ENCODE measurements at places on chromosomes 13 and 19.

GRCh38 chr19:46296722-46297461 lies at the start of gene HIF3A:
Gene HIF3A, plus strand, starts transcription at chr19:46297042. Its CDS starts 35 bp downstream, at chr19:46297077.
- peak; percentile 52 for DNase-seq

- no peak for DNase-seq
These were observed 12.1 kb upstream of the LGALS13 start for GRCh38 chr19:39590265-39590664.

DNA sequence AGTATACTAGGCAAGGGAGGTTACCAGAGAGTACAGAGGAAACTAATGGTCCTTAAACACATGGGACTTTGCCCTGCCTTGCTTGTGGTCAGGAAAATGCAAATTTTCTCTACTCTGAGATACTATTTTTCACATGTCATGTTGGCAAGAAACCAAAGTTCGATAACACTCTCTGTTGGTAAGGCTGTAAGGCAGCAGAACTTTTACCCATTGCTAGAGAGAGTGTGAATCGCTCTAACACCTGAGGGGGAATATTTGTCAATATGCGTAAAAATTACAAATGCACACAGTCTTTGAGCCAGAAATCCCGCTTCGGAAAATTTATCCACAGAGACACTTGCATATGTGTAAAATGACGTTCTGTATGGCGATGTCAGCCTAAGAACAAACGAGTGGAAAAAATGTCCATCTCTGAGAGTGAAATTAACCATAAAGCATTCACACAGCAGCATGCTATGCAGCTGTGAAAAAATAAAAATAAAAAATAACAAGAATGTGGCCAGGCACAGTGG lies 9.5 kb upstream of the RFX1 start:
- DNase-seq, result no peak

GRCh38 chr13:44147233-44147632 lies 226.4 kb upstream of the SERP2 start:
- DNase-seq, result no peak

DNA sequence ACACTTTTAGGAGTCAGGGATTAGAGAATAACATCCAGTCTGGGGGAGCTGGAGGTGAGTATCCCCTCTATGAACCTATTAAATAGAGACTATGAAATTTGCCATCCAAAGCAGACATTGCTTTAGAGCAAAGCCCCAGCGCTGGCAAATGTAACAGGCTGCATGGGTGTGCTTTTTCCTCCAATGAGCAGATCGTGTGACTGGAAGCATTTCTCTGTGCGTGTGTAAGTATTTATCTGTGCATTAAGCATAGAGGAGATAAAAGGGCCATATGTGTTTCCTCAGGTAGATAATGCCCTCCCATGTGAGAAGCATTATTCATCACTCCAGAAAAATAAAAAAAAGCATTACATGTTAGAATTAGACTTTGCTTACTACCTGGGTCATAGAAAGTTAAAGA lies 924 bp downstream of the TNFSF13B start:
- DNase-seq, result no peak

DNA sequence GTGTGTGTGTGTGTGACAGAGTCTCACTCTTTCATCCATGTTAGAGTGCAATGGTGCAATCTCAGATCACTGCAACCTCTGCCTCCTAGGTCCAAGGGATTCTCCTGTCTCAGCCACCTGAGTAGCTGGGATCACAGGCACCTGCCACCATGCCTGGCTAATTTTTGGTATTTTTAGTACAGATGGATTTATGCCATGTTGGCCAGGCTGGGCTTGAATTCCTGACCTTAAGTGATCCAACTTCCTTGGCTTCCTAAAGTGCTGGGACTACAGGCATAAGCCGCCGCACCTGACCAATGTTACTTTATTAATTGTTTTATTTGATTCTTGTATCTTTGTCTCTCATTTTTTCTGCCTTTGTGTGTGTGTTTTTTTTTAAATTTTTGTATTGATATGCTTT lies 89.6 kb downstream of the ZNF486 start:
- no peak for DNase-seq

DNA sequence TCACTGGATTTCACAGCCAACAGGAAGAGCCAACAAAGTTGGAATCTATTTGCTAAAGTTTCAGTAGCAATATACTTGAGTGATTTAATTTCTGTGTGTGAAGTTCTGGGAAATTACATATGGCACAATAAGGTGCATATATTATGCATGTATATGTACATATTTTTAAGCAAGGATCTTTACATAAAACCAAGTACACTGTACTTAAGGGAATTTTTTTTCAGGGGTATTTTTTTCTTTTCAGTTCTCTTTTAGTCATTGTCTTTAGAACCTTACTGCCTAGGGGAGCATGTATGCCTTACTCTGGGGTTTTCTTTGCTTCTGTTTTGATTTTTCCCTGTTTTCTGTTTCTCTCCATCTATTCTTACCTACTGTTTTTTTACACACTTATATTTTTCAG lies 7.4 kb downstream of the RAP2A start:
- no peak for DNase-seq

- DNase-seq, result peak; percentile 6
These were observed 428.5 kb downstream of the IRS2 start for GRCh38 chr13:109357751-109358471.

DNA sequence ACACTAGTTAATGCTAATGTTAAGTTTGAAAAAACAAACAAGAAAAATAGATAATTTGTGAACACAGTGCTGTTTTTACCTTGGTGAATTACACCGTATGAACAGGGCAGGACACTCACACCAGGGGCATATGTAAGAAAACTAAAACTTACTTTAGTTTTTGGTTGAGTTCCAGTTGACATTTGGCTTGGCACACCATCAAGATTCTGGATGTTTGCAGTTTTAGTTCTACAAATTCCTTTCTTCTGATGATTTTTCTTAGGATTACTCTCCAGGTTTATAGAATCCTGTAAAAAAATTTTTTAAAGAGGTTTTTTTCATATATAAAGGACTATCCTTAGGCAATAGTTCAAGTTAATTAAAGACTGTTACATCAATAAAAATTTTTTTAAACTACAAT lies 238.5 kb upstream of the STARD13 start:
- peak; percentile 92 for DNase-seq

DNA sequence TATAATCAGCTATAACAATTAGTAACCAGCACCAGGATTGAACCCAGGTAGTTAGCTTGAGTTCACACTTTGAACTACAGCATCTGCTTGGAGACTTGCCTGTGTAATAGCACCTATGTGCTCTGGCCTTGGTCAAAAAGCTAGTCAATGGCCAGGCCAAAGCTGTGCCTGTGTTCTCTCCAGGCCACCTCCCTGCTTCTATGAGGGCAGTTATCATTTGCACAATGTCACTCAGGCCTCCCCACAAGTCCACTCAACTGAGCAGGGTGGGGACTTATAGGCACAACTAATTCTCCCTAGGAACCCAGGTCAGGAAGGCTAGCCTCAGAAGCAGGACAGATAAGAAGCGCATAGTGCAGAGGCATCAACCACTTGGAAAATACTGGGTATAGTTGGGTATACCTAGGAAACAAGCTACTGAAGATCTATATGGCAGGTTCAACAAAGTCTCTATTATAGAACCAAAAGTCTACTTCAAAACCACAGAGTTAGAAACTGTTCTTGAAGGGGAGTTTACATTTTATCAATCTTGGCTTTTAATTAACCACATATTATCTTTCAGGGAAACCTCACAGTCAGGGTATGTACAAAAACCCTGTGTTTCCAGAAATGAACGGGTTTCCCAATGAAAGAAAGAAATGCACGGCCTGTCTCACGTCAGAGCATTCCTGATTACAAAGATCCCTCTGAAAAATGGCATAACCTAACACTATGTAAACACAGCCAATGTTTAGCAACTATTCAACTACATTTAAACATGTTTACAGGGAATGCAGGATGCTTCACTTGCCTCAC lies 140.9 kb downstream of the ABCC4 start:
- DNase-seq, result no peak

DNA sequence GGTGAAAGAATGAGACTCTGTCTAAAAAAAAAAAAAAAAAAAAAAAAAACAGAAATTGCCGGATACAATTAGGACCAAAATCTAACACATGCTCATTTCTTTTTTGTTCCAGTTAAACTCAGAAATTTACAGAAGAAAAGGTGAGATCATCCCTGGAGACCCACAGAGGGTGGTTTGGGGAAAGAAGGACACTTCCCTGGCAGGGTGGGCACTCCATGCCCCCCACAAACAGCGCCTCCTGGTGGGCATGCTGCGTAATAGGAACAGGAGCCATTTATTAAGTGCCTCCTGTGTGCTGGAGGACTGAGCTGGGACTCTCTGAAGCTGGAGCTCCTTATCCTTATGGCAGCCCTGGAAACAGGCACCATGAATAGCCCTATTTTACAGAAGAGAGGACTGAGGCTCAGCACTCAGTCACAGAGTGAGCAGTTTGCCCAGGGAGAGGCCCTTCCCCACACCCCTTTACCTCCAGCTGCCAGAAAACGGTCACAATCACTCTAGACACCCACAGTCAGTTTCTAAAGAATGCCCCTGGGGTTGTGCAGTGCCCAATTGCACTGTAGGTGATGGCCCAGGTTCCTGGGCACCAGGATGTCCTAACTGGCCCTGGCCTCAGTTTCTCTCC lies 10.1 kb downstream of the C19orf38 start:
- no peak for DNase-seq

GRCh38 chr13:37616131-37616530 lies 17.6 kb upstream of the POSTN start:
- peak; percentile 40 for DNase-seq

- no peak for DNase-seq
These were observed 12.1 kb upstream of the LGALS16 start for GRCh38 chr19:39643591-39643990.

DNA sequence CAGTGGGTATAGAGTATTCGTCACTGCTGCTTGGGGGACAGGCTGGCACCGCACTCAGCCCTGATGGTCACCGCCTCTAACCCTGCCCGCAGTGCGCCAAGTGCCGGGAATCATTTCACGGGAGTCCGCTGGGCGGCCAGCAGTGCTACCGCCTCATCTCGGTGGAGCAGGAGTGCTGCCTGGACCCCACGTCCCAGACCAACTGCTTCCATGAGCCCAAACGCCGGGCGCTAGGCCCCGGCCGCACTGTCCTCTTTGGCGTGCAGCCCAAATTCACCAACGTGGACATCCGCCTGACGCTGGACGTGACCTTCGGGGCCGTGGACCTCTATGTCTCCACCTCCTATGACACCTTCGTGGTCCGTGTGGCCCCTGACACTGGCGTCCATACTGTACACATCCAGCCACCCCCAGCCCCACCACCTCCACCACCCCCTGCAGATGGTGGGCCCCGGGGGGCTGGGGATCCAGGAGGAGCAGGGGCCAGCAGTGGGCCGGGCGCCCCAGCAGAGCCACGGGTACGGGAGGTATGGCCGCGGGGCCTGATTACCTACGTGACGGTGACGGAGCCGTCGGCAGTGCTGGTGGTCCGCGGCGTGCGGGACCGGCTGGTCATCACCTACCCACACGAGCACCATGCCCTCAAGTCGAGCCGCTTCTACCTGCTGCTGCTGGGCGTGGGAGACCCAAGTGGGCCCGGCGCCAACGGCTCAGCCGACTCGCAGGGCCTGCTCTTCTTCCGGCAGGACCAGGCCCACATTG lies 14.5 kb downstream of the CNFN start:
- no peak for DNase-seq

GRCh38 chr19:12804051-12804450 lies 2.2 kb downstream of the THSD8 start:
- no peak for DNase-seq

- DNase-seq, result peak; percentile 99
These were observed 8.7 kb upstream of the IGFL3 start for GRCh38 chr19:46133101-46133627.

GRCh38 chr13:33066329-33066728 lies 50.1 kb downstream of the KL start:
- no peak for DNase-seq

DNA sequence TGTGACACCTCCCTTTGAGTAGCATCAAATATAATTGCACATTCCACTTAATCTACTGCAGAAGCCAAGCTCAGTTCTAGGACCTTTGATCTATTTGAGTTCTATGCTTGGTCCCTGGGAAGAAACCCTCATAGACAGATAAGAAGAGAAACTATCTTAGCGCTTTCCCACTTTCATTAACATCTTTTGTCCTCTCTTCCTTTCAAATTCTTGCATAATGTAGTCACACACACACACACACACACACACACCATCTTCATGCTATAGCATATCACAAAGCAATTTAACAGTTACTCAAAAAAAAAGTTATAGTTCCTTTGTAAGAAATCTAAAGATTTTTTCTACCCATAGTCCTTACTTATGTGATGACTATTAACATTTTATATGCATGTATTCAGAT lies 735.9 kb upstream of the PCDH9 start:
- DNase-seq, result no peak

DNA sequence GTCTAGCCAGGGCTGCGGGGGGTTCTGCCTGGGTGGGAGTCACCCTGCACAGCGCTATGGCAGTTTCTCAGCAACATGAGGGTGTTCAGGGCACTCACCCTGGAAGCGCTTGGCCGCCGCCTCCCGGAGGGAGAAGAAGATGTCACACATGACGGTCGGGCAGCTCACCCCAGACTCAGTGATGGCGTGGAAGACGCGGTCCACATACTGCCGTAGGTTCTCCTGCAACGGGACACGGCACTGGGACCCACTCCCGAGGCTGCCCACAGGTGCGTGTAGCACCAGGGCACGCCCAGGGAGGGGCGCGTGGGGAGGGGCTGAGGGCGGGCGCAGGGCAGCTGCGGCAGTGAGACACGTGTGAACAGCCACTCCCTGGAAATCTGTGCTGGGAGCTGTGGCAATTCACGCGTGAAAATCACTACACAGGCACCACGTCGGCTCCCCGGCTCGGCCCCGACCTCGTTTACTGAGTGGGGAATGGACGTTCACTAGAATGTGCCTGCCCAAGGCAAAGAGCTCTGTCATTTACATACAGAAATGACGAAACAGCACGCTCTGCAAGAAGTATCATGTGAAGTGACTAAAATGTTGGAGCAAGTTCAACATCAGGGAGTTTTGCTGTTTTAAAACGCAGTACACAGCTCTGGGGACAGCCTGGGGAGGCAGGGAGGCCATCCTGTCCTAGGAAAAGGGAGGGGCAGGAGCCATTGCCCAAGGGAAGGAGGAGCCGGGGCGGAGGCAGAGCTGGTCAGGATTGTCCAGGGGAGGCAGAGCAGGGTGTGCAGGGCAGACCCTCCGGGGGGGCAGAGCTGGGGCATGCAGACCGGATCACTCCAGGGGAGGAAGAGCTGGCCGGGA lies 41.5 kb upstream of the C13orf46 start:
- no peak for DNase-seq

DNA sequence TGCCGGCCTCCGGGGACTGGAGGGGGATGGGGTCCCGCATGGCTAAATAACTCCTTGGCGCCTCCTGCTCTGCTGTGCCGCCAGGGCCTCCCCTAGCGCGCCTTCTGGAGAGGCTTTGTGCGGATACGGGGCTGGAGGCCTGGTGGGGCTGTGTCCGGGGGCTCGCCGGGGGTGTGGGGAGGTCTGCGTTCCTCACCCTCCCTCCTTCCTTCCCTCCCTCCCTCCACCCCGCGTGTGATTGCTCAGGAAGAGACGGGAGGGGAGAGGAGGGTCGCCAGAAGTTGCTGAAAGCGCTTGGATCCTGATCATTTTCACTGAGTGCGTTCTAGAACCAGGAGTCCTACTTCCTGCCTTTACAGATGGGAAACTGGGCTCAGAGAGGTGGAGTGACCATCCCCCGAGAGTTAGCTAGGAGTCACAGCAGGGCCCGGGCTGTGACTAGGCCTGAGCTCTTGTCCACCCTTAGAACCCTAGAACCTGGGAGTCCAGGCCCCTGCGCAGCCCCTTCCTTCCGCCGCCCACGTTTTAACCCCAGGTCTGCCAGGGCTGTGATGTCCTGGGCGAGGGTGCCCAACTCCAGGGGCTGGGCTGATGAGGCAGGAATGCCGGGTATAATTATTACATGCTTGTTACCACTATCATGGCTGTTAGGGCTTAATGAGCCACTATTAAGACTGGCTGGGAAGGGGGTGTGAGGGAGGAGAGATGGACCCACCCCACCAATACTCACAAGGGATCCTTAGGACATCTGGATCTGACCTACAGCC lies 782 bp upstream of the JUND start:
- DNase-seq, result no peak
